Gastroesophageal sphincter (tissue), 4 donors: ENCODE measurements at places on chromosomes 2 and 18. TPM values are rescaled to one million over a fixed set of nuclear protein-coding genes. Genes with fewer than 3 reads are reported as not detected.

GRCh38 chr18:31590570-31590969 lies 1.1 kb upstream of the TTR start:
- no peaks in the 10 kb centered on the region for H3K27me3 ChIP-seq
- H3K27ac ChIP-seq: no peak overlapping the region
- no peak for ATAC-seq
- no peak overlapping the region for H3K4me3 ChIP-seq
- no peaks in the 10 kb centered on the region for H3K4me1 ChIP-seq
- H3K36me3 ChIP-seq: no peaks in the 10 kb centered on the region

DNA sequence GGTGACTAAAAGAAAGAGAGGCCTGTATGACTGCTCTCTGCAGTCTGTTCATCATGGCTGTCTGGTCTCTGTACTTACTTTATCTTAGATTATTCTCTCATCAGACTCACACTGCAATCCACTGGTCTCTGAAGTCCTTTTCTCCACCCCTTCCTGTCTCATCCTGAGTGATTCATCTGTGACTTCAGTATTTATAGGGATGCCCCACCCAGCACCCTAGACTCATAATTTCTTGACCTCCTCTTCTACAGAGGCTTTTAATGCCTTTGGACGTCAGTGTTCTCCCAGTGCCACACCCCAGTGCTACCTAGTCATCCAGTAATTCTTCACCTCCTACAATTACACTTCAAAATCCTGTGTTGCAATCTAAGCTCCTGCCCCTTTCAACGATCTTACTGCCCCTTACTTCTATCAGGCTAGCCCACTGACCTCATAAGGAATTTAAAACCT lies 14.9 kb upstream of the ITPRID2 start:
- no peaks in the 10 kb centered on the region for H3K36me3 ChIP-seq
- H3K27me3 ChIP-seq: no peaks in the 10 kb centered on the region
- no peak for ATAC-seq
- no peak overlapping the region for H3K4me3 ChIP-seq

- ATAC-seq: no peak
- no peak overlapping the region for H3K27ac ChIP-seq
- no peak overlapping the region for H3K4me3 ChIP-seq
- H3K36me3 ChIP-seq: no peaks in the 10 kb centered on the region
These were observed 37.2 kb downstream of the KYNU start for GRCh38 chr2:142914507-142915313.

DNA sequence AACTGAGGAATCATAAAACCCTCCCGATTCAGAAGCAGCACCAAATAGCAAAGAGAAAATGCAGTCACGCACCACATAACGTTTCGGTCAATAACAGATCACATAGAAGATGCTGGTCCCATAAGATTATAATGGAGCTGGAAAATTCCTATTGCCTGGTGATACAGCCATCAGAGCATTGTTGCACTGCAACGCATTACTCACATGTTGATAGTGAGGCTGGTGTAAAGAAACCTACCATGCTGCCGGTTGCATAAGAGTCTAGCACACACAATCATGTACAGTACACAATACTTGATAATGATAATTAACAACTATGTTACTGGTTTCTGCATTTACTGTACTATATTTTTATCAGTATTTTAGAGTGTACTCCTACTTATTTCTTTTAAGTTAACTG lies 32.5 kb downstream of the RNF152 start:
- no peaks in the 10 kb centered on the region for H3K4me1 ChIP-seq
- H3K36me3 ChIP-seq: no peaks in the 10 kb centered on the region

Gene NEB
- 0.15 TPM for total RNA-seq

Gene RESP18
- total RNA-seq: not detected

GRCh38 chr18:61348230-61348629 lies 15.0 kb downstream of the CDH20 start:
- no peak overlapping the region for H3K27ac ChIP-seq
- no peak for ATAC-seq
- no peaks in the 10 kb centered on the region for H3K36me3 ChIP-seq
- H3K4me3 ChIP-seq: no peak overlapping the region

- H3K36me3 ChIP-seq: no peaks in the 10 kb centered on the region
- ATAC-seq: no peak
- H3K27ac ChIP-seq: no peak overlapping the region
- H3K27me3 ChIP-seq: no peaks in the 10 kb centered on the region
- H3K4me3 ChIP-seq: no peak overlapping the region
These were observed 85.3 kb downstream of the PIEZO2 start for GRCh38 chr18:11064106-11064505.
